ENCODE measurements at places on chromosomes 12 and 14.

GRCh38 chr12:4215229-4216186, 58.1 kb upstream of the CCND2 start:
- no peak for DNase-seq

- DNase-seq, result no peak
Observed at GRCh38 chr14:33103489-33103888, 164.8 kb downstream of the NPAS3 start.

GRCh38 chr14:49959822-49960408, 67.0 kb downstream of the ARF6 start:
- DNase-seq, result no peak

GRCh38 chr12:49358483-49359141, 8.7 kb upstream of the SPATS2 start:
- no peak for DNase-seq

All from T47D (cell line).